Progenitor cell of endocrine pancreas (in vitro differentiated cells): ENCODE measurements at places on chromosomes 5 and 9. TPM values are rescaled to one million over a fixed set of nuclear protein-coding genes. Genes with fewer than 3 reads are reported as not detected.

Gene ECSCR
- not detected in 2 replicates for total RNA-seq

Gene TGFBI
- 2.3 and 3.8 TPM in 2 replicates for total RNA-seq

Gene ERGIC1
- 150 and 158 TPM in 2 replicates for total RNA-seq

Gene MAST4
- 45.3 and 50.8 TPM in 2 replicates for total RNA-seq

Gene QRFP
- not detected in 2 replicates for total RNA-seq

Gene C7
- 5.7 and 6.1 TPM in 2 replicates for total RNA-seq

Gene SPATA31E1
- total RNA-seq, result not detected in 2 replicates

Gene ARSI
- 0.24 TPM in 1 of 2 replicates, not detected in the other for total RNA-seq

Gene NRARP
- 24.0 and 27.1 TPM in 2 replicates for total RNA-seq
